Activated naive CD8-positive, alpha-beta T cell treated with anti-CD3 and anti-CD28 coated beads, Interleukin-2, amount 50 U/mL, for 16 hours (primary cell): ENCODE measurements at places on chromosomes 3 and 15.

GRCh38 chr15:69400850-69401249 lies 13.3 kb upstream of the KIF23 start:
- no peak for DNase-seq

GRCh38 chr3:72171463-72171881 lies 386.5 kb upstream of the PROK2 start:
- DNase-seq, result no peak

GRCh38 chr3:58608648-58609047 lies 31.5 kb upstream of the FAM107A start:
- DNase-seq, result no peak

DNA sequence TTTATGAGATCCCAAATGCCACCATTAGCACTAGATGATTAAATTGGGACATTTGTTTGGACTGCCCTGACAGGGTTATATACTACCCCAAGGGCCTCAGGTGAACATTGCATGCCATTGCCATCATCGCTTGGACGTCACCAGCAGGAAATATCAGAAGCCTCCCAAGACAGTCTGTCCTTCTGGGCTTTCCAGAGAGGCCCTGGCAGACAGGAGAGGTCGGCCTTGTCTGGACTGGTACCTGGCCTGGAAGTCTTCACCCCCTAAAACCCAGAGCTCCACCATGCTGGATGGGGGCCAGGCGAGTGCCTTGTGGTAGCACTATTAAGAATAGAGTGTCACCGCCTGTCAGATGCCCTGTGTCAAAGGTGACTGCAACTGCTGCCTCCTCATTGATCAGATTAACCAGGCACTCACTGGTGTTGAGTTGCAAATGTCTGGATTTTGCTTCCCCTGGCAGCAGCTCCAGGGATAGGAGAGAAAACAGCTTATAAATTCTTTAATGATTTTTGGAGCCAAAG lies 324.1 kb upstream of the RASGRP1 start:
- DNase-seq, result no peak

DNA sequence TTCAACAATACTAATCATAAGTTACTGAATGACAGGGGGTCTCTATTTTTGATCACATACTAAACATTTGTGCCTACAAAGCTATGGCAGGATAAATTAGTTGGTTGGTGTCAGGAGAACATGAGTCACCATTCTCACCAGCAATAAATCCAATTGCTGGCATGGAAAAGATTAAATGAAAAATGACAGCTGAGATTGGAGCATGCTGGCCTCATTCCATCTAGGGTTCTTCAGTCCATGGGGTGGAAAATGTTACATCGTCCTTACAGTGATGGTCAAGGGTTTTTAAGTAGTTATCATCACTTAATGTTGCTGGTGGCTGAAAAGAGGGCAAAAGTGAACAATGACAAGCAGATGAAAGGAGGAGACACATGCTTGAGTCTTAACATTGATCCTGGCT lies 180.1 kb upstream of the BCL6 start:
- no peak for DNase-seq

- no peak for DNase-seq
Observed at GRCh38 chr3:147945968-147946519, 536.9 kb downstream of the ZIC1 start.

DNA sequence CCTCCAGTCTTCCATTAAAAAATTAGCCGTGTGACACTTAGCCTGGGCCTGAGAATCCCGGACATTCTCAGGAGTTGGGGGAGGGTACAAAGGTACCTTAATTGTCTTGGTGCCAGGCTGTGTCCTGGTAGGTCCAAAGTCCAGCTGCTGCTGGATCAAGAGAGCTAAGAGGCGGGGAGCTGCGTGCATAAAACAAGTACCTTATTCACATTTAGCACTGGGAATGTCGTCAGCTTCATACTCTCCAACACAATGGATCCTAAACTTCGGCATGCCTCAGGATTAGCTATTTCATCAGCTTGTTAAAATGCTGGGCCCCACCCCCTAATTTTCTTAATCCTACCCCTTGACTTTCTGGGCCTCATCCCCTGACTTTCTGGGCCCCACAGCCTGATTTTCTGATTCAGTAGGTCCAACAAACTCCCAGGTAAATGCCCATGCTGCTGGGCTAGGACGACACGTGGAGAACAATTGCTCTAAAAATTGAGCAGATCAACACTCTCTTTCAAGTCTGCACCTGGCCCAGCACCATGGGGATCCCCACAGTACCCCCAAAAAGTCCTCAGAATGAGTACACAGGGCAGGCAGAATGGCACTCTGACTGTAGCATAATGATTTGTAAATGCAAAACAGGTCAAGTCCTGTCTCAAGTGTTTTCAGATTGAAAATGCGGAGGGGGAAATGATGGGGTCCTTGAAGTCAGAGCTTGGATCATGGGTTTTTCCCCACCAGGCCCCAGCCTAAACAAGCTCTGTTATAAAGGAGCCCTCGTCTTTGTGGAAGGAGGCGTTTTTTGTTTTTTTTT lies 5.6 kb upstream of the AEN start:
- no peak for DNase-seq

GRCh38 chr3:101414121-101414520 lies 93.7 kb upstream of the IMPG2 start:
- no peak for DNase-seq

GRCh38 chr15:70112074-70112395 lies 14.3 kb upstream of the TLE3 start:
- DNase-seq, result no peak

GRCh38 chr15:38260077-38260476 lies 7.4 kb downstream of the SPRED1 start:
- no peak for DNase-seq

DNA sequence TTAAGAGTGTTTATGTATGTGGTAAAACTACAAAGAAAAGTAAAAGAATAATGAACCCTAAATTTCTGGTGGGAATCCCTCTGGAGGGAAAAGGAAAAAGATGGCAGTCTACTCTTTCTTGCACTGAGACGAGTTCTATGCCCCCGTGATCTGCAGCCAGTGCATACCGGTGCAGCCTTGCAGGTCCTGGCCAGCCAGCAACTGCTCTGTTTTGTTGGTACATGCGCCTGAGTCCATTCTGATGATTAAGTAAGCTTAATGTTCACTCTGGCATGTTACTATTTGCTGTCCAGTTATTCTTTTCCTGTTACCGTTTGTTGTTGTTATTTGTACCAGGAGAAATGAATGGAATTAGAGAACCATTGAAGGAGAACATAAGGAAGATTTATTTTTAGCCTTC lies 95.1 kb upstream of the TMC3 start:
- DNase-seq, result no peak

GRCh38 chr3:129651435-129652202 lies 45.1 kb upstream of the PLXND1 start:
- no peak for DNase-seq

DNA sequence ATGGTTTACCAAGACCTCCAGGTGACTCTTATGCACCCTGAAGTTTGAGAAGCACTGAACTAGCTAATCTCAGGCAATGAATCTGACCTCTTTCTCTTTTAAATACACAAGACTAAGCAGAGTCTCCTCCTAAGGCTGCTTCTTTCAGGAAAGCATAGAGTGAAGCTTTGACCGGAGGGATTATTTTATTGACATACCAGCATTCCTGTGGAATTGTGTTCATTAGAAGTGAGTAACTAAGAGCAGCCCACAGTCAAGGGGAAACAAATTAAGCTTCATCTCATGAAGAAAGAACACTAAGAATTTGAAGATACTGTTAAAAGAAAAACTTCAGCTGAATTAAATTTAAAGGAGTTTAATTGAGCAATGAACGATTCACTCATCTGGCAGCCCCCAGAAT lies 963.5 kb downstream of the NTRK3 start:
- DNase-seq, result no peak

DNA sequence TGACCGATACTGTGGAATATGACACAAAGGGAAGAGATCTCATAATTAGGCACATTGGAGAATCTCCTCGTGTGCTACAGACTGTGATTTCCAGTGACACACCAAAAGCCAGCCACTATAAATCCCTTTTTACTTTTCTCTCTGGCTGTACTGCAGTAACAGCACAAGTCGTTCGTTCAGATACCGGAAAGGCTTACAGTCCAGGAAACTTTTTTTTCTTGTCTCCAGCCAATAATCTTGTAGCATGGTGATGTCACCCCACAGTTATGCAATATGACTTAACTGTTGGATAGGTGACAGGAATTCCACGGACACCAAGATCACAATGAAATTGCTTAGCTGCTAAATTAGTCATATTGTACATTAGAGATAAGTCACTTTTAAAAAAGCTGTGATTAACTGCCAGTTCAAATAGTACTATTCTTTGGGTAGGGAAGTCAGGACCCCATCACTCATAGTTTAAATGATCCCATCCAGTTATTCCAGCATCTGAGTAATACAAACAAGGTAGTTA lies 36.3 kb upstream of the TSC22D2 start:
- no peak for DNase-seq

- no peak for DNase-seq
Observed at GRCh38 chr15:58311556-58311955, 120.2 kb upstream of the LIPC start.

DNA sequence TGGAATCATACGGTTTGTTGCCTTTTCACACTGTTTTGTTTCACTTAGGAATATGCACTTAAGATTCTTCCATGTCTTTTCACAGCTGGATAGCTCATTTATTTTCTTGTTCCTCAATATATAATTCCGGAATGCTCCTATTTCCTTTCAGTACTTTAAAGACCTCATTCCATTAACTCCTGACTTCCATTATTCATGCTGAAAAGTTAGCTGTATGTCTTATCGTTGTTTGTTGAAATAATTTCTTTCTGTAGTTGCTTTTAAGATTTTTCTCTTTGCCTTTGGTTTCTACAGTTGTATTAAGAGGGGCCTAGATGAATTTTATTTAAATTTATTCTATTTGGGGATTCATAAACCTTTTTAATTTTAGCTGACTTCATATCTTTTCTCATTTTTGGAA lies 122.2 kb downstream of the ANXA2 start:
- no peak for DNase-seq

- no peak for DNase-seq
Observed at GRCh38 chr3:194007592-194008337, 128.2 kb upstream of the HES1 start.

GRCh38 chr3:31980530-31981205 lies 394 bp downstream of the OSBPL10 start:
- no peak for DNase-seq

GRCh38 chr15:75718328-75718727 lies 5.7 kb upstream of the CSPG4 start:
- DNase-seq, result no peak

GRCh38 chr15:67174864-67175573 lies 79.4 kb downstream of the AAGAB start:
- DNase-seq, result no peak

- DNase-seq, result no peak
Observed at GRCh38 chr3:165748094-165748493, 89.1 kb downstream of the BCHE start.

- DNase-seq, result no peak
Observed at GRCh38 chr15:42036112-42036905, 15.5 kb upstream of the PLA2G4E start.

DNA sequence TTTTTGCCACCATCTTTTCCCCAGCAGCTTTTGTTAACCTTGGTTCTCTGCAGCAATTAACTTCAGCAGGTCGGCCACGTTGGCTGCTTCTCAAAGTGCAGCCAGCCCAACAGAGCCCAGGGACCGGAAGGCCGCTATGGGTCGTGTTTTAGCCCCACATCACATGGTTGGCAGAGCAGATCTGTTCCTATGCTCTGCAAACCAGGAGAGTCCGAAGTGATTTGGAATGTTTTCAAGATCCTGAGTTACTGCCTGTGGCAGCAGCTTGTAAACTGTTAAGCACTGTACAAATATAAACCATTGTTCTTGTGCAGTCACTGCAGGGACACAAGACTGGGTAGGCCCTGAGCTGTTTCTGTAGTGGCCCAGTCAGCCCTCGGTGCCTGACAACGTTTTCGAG lies 69.6 kb upstream of the MYZAP start:
- DNase-seq, result no peak

GRCh38 chr15:85710340-85710842 lies 84.3 kb downstream of the KLHL25 start:
- DNase-seq, result no peak

- DNase-seq, result no peak
Observed at GRCh38 chr3:24802614-24803013, 308.0 kb upstream of the THRB start.

DNA sequence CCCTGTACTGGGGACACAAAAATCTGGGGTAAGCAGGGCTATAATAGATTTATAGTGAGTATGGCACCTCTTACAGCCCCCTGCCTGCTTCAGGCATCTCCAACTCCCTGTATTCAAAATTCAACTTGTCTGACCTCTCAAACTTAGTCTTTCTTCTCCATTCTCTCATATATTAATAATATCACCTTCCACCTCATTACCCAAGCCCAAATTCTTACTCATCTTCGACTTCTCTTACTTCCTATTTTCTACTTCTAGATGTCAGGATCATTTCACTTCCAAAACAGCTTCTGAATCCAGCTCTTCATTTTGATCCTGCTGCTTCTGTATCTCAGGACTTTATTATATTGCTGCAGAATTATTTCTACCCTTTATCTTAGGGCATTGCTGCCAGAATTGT lies 290.7 kb downstream of the CHST2 start:
- no peak for DNase-seq

- no peak for DNase-seq
Observed at GRCh38 chr15:63422891-63423590, 41.4 kb upstream of the CA12 start.

GRCh38 chr3:57673156-57673555 lies 19.7 kb downstream of the DENND6A start:
- no peak for DNase-seq

GRCh38 chr15:53189860-53190259 lies 399.7 kb upstream of the ONECUT1 start:
- DNase-seq, result no peak

- no peak for DNase-seq
Observed at GRCh38 chr15:94547711-94548110, 316.4 kb downstream of the MCTP2 start.

DNA sequence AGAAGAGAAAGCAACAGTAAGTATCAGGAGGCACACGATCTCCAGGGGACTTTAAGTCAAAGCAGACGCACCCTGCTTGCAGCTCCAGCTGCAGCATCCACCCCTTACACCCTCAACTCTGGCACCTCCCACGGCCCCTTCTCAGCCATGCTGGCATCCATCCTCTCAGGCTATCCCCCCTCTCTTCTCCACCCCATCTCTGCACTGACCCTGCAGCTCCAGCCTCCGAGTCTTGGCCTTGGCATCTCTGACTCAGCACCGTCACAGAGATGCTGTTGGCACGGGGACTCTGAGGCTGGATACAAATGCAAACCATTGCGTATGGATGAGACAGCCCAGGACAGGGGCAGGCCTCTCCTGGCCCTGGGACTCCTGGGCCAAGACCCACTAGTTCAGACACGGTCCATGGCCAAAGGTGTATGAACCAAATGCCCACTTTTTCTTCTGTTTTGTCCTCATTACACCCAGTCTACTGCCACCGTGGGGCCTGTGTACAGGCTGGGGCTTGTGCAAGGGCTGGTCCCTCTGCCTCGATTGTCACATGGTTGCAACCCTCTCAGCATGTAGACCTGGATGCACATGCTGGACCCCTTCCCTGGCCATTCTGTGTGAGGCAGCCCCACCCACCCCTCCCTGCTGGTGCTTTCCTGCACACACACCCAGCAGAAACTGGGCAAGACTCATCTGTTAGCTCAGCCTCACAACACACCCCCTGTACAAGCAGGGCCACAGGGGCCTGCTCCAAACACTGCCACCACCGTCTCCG lies 18.7 kb upstream of the ZXDC start:
- no peak for DNase-seq
